ENCODE measurements at places on chromosomes 16 and 17. TPM values are rescaled to one million over a fixed set of nuclear protein-coding genes. Genes with fewer than 3 reads are reported as not detected.

CCL15 gene
- polyA plus RNA-seq: 22.2 TPM

DNA sequence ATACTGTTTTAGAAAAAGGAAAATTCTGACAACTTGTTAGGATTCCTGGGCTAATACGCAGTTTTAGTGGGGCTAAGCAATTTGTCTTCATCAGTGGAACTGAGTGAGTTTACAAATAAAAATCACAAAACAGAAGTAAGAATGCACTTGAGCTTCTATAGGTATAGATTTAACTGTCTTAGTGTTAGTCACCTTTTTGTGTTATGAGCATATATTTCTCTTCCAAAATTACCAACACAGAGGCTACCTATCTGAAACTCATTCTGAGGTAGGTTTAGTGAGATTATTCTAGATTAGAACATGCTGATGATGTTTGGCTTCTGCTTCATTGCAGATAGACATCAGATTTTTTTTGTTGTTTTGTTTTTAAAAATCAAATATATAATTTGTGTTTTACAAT is 23.2 kb downstream of the METTL9 start:
- DNase-seq: no peak

DNA sequence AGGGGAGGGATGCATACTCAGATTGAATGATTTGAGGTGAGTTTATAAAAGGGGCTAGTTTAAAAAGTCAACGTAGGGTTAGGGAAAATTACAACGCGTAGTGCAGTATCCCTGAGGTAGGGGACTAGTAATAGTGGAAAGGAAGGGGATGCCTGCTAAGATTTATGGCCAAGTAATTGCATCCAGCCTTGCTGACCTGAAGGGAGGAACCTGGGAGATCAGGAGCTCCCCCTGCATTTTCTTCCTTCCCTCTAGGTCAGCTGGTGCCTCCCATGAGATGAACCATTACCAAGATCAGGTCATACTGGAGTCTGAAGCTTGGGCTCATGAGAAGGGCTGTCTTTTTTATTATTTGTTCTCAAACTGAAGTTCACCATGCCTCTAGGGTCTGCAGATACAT is 606.6 kb downstream of the TMEM114 start:
- peak; percentile 75 for DNase-seq

- peak; percentile 74 for DNase-seq
These were observed 37.9 kb downstream of the SOX8 start for GRCh38 chr16:1019231-1020090.

BRICD5 gene
- polyA plus RNA-seq: 8.2 TPM
